Urothelium cell line (cell line): ENCODE measurements at places on chromosomes 7 and 10.

DNA sequence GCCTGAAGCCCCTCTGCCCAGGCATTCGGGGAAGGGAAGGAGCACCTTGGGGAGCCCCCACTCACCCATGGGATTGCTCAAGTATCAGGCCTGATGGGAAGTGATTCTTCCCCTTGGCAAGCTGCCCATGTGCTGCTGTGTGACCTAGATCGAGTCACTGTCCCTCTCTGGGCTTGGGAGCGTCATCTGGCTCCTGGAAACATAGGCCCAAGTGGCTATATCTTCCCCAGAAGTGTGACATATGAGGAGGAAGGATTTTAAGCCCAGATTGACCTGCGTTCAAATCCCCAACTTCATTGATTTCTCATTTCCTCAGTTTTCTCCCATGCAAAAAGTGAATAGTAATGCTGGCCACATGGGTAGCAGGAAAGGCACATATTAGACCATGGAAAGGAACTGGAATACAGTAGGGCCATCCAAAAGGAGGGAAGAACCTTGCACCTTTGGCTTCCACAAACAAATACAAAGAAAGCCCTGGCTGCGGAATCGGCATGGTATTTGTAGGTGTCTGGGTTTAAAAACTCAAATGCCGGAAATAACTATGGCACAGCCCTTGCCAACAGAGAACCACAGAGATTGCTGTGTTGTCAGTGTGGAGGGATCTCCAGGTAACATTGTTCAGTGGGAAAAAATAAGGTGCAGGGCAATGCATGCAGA, 169.5 kb upstream of the ZMIZ1 start:
- DNase-seq, result no peak

DNA sequence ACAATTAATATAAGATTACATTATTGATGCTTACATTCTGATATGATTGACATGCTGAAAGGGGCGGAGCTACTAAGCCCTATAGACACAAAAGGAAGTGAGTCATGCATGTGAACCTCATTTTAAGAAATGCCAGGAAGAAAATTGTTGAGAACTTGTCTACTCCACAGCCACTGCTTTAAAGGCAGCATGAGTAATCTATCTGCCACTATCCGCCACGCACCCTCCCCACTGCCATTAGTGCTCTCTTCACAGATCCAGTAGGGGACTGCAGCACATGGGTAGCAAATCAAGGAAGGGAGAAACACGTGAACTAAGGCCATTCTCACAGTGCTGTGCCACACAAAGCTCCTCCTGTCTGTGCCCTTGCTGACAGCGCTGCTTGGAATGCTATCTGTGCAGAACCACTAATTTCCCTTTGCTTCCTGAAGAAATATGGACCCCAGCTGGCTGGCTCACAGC, 524.8 kb downstream of the GRM8 start:
- DNase-seq, result peak; percentile 5

DNA sequence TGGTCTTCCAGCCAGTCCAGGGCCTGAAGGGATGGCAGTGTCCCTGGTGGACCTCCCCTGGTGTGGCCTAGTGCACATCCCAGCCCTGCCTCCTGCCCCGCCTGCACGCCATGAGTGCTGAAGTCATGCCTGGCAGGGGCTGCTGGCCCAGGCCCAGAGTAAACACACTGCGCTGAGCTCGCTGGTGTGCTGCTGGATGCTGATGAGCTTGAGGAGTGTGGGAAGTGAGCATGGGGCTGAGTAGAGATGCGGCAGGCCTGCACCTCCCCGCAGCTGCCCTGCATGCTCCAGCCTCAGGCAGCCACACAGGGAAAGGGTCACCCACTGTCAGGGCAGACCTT, 43.2 kb downstream of the HTRA1 start:
- DNase-seq, result peak; percentile 80

DNA sequence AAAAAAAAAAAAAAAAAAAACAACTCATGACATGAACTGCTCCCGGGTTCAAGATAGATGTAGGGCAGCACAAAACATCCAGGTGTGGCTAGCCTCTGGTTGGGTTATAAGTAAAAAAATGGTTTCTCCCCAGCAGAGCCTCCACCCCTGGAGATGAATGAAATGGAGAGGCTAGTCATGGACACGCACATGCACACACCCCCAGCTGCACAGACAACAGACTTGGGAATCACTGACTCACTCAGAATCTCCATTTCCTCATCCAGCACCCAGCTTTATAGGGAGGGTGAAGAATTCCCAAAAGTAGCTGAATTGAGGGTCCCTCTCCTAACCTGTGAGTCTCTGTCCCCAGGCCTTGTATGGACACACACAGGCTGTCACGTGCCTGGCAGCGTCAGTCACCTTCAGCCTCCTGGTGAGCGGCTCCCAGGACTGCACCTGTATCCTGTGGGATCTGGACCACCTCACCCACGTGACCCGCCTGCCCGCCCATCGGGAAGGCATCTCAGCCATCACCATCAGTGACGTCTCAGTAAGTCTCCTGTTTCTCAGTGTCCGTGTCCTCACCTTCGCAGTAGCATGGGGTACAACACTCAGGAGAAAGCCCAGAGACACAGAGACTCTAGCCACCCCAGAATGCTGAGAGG, 35.0 kb upstream of the LRRC18 start:
- DNase-seq, result no peak

GRCh38 chr10:30893208-30893607, 138.5 kb downstream of the ZNF438 start:
- DNase-seq, result no peak

DNA sequence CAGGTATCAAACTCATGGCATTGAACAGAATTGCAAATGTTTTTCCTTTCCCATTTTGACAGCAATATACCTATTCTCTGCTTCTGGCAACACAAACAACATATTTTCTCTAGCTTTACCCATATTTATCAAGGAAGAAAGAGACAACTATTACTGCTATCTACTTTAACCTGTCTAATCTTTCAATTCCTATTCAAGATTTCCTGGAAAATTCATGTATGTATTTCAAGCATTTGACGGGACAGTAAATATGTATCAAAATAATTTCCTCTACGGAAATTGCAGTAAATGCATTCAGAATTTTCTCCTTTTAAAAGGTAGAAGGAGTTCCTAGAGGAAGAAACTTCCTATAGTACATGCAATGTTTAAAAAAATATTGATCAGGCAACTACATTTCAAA, 179.3 kb upstream of the LRRN3 start:
- DNase-seq, result no peak

DNA sequence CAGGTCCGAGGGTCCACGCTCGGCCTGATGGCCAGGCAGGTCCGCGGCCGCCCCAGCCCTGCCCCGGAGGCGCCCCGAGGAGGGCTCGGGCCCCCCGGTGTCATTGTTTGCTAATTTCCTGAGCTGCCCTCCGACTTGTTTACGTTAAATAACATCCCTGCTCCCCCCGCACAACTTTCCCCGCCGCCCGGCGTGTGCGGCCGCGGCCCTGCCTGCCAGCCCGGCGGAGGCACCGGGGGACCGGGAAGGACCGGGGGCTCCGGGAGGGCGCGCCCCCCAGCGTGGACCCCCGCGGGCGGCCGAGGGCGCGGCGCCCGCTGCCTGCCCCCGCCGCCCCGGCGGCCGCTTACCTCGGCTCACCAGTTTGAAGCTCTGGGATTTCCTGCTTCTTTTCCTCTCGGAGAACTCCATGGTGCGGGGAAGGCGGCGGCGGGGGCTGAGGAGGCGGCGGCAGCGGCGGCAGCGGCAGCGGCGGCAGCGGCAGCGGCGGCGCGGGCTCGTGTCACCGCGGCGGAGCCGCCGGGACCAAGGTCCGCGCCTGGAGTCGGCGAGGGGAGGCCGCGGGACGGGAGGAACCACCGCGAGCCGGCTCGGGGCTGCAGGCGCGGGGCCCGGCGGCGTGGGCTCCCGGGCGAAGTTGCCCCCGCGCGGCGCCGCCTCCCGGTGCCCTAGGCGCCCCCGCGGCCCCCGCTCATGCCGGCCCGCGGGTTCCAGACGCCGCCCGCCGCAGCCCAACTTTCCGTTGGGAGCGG, 515 bp downstream of the BEND7 start:
- peak; percentile 43 for DNase-seq

GRCh38 chr7:64625114-64626082, 40.5 kb upstream of the ZNF107 start:
- DNase-seq, result no peak

- no peak for DNase-seq
Observed at GRCh38 chr7:70416986-70417655, 714.8 kb upstream of the GALNT17 start.

DNA sequence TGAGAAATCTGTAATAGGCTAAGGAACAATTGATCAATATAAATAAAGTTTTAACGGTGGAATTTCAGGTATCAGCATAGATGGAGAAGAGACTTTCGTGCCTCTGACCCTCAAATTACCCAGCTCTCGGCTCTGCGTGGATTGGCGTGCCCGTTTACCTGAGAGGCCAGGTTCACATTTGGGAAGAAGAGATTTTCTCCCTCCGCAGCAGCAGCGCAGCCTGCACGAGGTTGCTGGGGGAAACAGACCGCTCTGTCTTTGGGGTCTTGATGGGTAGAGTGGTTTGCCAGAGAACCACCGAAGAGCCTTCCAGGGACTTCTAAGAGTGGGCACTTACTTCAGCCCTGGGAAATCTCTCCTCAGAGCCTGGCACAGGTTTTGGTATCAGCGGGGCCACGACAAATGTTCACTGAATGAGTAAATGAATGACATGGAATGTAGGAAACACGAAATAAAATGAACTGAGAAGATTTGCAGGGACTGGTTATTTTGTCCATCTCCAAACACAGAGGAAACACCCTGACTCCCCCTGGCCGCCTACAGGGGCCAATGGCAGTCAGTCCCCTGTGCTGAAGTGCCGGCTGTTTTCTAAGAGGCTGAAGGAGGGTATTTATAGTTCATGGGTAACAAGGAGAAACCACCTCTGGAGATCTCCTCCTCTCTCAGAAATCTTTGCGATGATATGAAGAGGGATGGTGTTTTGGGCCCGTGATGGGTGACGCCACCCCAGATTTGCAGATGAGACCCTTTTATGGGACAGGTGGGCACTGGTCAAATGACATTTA, 338.5 kb downstream of the ADARB2 start:
- no peak for DNase-seq

GRCh38 chr7:158016180-158017097, 571.2 kb downstream of the PTPRN2 start:
- DNase-seq, result no peak

DNA sequence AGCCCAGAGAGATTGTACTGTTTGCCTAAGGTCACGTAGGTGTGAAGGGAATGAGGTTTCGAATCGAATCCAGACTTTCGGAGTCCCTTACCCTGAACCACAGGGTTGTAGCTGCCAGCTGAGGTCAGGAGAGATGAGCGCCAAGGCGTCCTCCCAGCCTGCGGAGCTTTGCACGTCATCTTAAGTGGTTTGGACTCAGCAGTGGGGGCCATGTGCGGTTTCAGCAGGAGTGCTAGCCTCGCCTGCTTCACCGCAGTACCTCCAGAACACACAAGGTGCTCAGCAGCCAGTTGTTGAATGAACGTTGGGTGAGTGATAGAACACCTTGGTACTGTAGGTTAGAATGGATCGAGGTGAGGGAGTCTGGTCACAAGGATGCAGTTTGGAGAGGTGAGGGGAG, 74.9 kb upstream of the PPIF start:
- no peak for DNase-seq

DNA sequence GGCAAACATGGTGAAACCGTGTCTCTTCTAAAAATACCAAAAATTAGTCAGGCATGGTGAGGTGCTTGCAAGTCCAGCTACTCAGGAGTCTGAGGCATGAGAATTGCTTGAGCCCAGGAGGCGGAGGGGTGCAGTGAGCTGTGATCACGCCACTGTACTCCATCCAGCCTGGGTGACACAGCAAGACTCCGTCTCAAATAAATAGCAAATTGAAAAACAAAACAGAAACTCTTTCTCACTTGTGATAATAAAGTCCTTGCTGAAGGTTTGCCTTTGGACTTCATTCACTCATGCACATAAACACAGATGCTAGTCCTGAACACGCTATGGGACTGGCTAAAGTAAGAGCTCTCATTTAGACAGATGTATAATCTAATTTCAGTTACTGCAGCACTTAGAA, 37.6 kb downstream of the ANK3 start:
- DNase-seq, result no peak

- DNase-seq, result no peak
Observed at GRCh38 chr10:102262744-102263370, 17.5 kb downstream of the GBF1 start.

DNA sequence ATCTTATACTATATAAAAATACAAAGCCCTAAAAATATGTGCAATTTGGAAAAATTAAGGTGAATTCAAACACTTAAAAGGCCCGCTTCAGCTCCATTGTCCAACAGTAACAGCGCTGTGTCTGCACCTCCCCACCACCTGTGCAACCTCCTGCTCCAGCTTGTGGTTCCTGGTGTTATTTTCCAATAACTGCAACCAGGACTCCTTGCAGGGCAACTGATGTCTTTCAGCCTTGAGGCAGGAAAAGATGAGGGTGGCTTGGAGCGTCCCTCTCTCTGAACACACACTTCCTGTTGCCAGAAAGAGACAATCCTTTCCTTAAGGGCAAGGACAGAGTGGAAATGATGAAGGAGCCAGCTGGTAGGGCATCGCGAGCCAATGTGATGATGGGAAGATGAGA, 336.0 kb downstream of the GLRX3 start:
- DNase-seq, result no peak

DNA sequence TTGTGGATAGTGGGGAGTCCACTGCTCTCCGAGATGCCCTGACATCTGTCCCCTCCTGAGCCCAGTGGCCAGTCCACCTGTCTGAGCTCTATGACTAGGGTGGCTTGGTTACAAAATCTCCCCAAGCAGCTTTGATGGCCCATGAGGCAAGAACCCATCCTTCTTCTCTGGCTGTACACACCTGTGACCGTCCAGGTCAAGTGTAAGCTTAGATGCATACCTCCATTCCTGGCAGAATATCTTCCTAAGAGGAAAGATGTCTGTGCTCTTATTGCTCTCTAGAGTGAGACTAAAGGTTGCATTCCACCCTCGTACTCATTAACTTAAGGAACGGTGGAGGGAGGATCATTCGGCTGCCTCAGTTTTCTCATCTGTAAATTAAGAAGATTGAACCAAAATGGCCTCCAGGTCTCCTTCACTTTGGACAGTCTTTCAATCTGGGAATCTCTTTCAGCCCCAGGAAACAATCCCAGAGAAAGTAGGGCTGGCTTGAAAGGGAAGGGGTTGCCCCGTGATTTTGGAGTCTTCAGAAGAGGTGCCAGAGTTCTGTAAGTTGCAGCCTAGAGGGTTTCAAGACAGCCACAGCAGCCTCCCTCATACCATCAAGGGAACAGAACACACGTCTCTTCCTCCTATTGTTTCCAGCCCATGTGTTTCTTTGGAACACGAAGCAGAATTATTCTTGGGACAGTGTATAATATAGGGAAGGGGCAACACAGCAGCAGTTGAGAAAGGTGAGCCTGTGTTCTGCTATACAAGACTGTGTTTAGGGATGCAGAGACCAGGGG, 5.5 kb downstream of the HOXA4 start:
- no peak for DNase-seq

DNA sequence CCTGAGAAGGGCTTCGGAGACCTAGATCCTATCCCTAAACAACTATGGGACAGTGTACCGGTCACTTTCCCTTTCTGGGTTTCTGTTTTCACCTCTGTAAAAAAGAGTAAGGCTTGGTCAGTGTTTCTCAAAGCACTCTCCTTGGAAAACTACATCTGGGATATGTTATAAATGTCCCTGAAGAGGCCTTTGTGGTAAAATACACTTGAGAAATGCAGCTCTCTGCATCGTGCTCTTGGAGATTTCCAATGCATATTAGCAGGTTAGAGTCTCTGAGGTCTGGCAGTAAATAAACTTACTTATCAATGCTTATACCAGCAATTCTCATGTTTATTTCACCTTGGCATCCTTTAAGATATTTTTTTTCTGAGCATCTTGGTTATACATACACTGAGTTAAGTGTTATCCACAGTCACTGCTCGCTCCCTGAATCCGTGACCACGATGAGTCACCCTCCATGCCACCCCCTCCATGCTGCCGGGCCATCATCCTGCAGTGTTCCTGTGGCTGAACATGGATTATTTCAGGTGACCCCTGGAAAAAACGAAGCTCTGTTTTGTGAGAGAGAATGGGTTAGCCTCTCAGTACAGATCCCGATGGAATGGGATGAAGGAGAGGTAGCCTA, 3.3 kb upstream of the TBXAS1 start:
- DNase-seq, result peak; percentile 50
